Glutamatergic neuron (in vitro differentiated cells): ENCODE measurements at places on chromosomes 6 and 20.

DNA sequence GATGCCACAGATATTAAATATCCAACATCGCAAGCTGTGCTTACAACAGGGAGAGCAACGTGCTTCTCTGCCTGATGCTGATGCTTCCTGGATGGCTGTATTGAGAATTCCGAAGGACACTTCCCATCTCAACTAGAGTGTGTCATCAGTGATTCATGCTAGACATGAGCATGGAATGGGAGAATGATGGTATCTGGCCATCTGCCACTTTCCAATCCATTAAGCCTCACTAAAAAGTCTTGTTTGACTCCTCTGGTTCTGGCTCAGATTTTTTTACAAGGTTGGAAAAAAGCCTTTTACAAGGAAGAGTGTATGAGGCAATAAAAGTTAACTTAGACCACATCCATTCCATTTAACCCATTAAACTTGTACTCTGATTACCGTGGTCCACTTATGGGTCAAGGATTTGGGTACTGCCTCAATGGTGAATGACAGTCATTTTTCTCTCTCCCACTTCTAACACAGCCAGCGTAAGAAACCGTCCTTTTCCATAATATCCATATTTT, 265.3 kb downstream of the UST start:
- no peak for DNase-seq

- DNase-seq: no peak
Observed at GRCh38 chr6:137864812-137865508, 2.1 kb upstream of the TNFAIP3 start.

DNA sequence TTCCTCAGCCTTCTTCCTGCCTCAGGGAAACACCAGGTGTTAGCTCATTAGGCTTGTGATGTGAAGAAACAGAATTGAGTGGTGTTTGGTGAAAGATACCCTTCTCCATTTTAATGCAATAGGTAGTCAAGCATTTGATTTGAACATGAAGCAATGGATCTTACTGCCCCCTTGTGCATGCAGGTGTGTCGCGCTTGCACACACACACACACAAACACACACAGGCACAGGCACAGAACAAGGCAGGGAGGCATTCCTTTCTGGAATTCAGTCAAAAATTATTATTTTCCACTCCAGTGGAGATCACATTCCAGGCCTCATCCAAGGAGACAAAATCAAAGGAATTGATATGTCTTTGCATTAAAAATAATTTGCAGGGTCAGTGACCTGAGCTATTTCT, 667.0 kb upstream of the MARCKS start:
- DNase-seq: no peak

DNA sequence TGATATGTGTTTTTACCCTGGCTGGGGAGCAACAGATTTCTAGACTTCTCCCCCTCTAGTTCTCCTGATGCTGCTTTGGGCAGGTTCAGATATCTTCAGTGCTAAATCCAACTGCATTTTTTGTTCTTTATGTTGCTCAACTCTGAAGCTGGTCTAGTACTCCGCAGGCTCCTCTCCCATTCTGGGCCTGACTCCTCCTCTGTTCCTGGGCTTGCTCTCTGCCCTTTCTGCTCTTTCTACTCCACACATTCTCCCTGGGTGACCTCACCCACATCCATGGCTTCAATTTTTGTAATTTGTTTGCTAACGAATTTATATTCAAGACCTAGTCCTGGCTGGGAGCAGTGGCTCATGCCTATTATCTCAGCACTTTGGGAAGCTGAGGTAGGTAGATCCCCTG, 6.4 kb downstream of the FYN start:
- no peak for DNase-seq

GRCh38 chr20:51097351-51098120, 74.6 kb upstream of the KCNG1 start:
- DNase-seq: no peak

- DNase-seq: no peak
Observed at GRCh38 chr6:135811170-135811569, 40.3 kb upstream of the PDE7B start.

- DNase-seq: no peak
Observed at GRCh38 chr6:72418495-72418894, 203.4 kb upstream of the KCNQ5 start.

- peak; percentile 32 for DNase-seq
Observed at GRCh38 chr6:87848616-87849015, 146.6 kb upstream of the AKIRIN2 start.

GRCh38 chr20:34880215-34880850, 3.9 kb downstream of the ACSS2 start:
- DNase-seq: no peak

GRCh38 chr6:150865043-150865405, 478 bp upstream of the MTHFD1L start:
- DNase-seq: no peak

DNA sequence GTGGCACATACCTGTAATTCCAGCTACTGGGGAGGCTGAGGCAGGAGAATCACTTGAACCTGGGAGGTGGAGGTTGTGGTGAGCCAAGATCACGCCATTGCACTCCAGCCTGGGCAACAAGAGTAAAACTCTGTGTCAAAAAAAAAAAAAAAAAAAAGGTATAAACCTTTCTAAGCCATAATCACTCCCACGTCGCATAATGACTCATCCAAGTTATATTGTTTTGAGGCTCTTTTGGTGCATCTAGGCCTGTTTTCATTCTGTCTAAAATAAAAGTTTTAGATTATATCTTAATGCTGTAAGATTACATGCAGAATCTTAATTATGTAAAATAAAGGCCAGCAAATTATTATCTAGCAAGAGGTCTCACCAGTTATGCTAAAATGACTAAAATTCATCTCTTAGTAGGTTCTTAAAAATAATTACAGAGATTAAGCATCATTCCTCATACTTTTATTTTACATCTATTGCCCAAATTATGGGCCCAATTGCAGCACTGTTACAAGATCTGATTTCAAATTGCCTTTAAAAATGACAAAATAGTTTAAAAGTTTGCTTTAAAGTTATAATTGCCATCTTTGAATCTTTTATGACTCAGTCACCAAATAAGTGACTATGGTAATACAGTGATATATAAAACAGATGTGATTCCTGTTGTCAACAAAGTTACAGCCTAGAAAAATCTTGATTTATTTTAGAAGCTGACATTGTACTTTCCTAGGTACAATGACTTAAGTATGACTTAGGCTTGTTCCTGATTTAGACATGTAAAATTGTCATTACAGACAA, 10.4 kb upstream of the SUMO4 start:
- DNase-seq: no peak

GRCh38 chr6:100176311-100176950, 182.4 kb upstream of the MCHR2 start:
- no peak for DNase-seq

DNA sequence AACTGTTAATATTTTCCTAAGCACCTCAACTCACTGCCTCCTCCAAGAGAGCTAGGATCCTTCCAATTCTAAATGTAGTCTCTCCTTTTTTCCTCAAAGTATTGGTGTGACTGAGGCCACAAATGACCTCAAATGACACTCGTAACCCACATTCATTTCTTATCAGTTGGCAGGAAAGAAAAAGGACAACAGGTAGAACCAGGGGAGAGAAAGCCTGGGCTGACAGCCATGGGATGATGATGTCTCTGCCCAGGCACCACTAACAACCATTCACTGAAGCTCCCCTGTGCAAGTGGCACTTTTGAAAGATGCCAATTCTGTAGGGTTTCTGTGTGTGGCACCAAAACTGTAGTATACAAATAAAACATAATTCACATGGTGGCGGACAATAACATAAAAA, 7.4 kb downstream of the ZBTB24 start:
- no peak for DNase-seq

DNA sequence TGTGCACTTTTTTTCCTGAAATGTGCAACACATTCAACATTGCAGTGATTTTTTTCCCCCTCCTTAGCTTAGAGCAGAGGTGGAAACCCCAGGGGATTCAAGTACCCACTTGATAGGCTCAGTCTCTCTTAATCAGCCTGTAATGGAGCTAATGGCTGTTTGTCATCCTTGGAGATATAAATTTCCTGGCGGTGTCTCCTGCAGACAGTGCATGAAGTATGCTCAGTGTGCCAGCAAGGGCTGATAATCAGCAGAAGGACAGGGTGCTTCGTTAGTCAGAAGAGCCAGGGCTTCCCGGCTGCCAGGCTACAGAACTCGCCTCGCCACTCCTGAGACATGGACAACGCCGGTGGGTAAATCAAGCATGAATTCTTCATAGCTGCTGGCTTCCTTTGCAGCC, 69.8 kb upstream of the PHACTR2 start:
- DNase-seq: no peak

DNA sequence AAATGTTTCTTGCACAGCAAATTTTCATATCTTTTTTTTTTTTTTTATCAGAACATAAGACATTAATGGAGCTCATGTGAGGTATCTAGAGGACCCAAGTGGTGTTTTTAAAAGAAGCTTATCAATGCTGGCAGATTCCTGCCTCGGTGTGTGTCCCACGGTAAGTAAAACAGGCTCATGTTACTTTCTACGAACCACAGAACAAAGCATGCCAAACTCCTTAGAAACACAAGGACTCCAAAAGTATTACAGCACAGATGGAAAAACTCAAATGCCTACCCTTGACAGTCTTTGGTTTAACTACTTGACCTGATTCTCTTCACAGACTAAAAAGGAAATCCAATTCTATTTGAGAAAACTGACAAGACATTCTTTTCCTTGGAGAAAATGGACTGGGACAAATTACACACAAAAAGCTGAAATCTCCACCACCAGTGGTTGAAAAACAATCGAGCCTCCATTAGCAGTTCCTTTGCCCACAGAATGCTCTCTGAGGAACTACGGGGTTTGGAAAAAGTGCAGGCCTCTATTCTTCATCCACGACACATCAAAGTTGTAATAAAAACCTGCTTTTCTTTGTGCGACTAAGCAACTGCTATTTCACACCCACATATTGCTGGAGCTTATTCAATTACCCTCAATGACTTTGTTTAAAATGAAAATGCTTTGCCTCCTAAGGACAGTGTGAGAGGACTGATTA, 5.4 kb downstream of the METTL24 start:
- no peak for DNase-seq

DNA sequence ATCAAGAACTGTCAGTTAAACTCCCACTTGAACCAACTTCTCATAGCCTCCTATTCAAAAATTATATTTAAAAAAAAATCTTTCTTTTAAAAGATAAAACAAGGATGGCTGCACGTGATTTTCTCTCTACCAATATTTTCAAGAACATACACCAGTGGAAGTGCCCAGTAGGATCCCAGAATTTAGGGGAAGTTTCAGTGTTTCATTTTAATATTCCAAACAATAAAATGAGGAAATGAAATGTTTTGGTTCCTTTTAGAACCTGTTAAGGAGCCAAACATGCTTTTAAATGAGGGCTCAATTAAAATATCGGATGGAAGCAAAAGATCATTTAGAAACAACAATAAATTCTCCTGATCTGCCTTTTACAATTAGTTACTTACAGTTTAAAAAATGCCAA, 26.4 kb upstream of the PRELID3B start:
- DNase-seq: no peak
